ENCODE measurements at places on chromosomes 6 and 20.

DNA sequence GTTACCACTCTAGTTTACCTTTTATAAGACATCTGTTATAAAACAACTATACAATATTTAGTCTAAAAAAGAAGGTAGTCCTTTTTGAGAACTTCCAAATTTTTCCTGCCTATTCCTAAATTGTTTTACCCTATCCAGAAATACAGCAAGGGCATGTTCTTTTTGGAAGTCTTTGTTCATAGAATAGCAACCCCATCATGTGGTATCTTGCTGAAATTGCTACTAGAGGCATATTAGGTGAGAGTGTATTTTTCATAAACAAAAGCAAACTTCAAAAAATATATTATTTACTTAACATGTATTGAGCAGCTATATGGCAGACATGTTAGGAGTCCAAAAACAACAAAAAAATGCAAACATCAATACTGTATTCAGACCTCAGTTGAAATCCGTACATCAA, 371.8 kb upstream of the NRSN1 start:
- no peak for DNase-seq

GRCh38 chr6:152897807-152898399, 84.9 kb downstream of the FBXO5 start:
- DNase-seq, result peak; percentile 75

- peak; percentile 88 for DNase-seq
Observed at GRCh38 chr6:52286798-52287432, 2.4 kb upstream of the MCM3 start.

- no peak for DNase-seq
Observed at GRCh38 chr6:158086504-158087223, 81.4 kb downstream of the SERAC1 start.

DNA sequence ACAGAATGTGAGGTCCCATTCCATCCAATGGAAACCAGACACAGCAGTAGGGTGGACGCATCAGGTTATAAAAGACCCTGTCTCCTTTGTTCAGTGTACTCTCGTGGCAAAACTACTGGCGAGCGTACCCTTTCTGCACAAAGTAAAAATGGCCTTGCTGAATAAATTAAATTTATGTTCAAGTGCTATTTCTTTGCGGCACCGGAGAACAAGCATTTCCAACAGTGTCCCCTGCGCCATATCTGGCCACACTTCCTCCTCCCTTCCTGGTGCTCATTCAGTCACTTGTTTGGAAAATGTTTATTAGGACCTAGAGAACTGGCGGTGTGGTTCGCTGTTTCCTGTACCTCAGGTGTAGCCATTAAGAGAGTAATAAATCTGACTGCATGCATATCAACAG, 46.9 kb upstream of the DACT2 start:
- no peak for DNase-seq

DNA sequence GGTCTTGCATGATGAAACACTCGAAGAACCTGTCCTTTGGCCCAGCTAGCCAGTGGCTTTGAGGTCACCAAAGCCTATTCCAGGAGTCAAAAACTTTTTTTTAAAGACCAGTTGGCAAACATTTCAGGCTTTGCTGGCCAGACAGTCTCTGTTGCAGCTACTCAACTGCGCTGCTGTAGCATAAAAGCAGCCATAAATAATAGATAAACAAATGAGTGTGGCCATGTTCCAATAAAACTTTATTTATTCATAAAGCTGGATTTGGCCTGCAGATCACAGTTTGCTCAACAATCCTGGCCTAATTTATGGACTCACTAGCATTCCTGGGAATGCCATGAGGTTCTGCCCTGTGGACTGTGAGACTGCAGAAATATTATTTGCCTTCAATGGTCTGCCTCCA, 68.8 kb upstream of the LTV1 start:
- no peak for DNase-seq

DNA sequence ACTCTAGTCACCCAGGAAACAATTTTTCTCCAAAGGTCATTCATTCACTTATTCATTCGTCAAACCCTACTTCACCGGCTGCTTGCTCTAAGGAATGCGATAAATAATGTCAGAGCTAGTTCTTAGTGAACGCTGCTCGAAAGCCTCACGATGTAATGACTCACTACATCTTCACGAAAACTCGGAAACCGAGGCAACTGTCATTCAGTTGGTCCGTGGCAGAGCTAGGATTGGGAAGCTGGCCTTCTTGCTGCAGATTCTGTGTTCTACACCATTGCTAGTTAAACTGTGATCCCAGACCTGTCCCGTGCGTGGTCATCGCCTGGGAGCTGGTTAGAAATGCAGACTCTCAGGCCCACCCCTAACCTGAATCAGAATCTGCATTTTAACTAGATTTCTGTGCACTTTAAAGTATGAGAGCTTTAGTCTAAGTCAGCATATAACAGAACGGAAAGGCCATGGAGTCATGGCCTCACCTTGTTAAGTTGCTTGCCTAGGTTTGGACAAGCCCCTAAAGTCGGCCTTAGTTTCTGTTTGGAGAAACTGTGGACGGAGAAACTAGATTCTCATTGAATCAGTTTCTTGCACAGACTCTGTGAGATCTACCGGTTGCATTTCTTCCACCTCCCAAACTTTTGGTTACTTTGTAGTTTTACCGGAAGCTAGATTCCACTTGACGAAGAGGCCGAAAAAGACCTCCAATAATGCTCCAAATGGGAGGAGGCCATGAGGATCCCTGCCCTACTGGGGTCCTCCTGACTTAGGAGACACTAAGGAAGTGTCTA, 651 bp upstream of the CCND3 start:
- DNase-seq, result no peak

- DNase-seq, result no peak
Observed at GRCh38 chr6:21279619-21280018, 313.9 kb upstream of the SOX4 start.

DNA sequence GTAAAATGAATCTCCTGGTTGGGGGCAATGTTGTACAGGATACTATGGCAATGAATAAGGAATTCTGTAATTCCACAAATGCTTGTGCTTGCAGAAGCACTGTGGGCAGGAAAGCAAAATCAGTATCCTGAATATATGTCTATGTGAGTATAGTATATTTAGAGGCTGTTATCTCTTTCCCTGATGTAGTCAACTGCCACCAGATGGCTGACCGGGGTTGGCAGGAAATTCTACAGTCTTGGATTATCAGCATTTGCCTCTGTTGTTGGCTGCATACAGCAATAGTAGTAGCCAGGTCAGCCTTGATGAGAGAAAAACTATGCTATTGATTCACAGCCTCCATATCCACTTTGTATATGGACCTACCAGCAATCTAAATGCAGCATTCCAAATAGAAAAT, 425.1 kb upstream of the JAG1 start:
- no peak for DNase-seq

DNA sequence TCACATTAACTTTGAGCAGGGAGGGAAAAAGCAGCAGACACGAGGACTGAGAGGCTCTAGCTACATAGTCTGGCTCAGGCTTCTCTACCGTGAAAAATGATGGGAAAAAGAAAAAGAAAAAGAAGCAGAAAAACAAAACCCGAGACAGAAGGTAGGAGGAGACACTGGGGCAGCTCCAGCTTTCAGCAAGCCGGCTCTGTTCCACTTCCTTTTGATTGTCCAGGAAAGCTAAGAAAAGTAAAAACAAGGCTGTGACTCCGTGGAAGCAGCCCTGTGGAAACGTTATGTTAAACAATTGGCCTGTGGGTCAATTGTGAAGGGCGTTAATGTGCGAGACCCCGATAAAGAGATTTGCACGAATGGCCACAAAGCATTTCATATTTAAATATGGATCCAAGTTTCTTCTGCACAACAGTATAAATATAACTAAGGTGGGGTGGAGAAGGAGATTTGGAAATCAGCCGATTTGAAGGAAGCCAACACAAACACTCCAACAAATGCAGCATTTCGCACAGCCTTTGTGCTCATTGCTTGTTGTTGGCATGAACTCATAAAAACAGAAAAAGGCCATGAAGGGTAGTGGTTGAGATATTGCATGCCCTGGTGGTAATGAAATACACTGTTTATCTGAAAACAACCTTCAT, 236.9 kb upstream of the JAG1 start:
- DNase-seq, result no peak

- no peak for DNase-seq
Observed at GRCh38 chr20:37188787-37189186, 9.4 kb upstream of the MROH8 start.

- no peak for DNase-seq
Observed at GRCh38 chr6:145012039-145012662, 723.2 kb downstream of the EPM2A start.

GRCh38 chr6:150196942-150197745, 54.3 kb downstream of the PPP1R14C start:
- no peak for DNase-seq

GRCh38 chr6:167472148-167472547, 147.3 kb downstream of the TTLL2 start:
- DNase-seq, result no peak

DNA sequence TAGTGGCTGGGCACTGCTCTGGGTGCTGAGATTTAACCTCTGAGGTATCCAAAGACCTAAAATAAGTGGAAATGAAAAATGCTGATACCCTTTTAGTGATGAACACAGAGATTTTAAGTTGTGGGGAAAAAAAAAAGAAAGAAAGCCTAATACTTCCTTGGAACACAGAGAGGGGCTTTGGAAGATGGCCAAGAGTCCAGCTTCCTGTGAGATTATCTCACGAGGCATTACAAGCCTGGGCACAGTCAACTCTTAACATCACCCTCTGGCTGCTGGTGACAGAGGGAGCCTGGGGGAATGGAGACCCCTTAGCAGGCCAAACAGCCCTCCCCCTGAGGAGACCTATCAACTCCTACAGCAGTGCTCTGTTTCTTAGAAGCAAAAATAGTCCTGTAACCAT, 19.7 kb downstream of the BTN2A1 start:
- no peak for DNase-seq

GRCh38 chr6:127475823-127476176, 16.6 kb upstream of the KIAA0408 start:
- DNase-seq, result no peak

- no peak for DNase-seq
Observed at GRCh38 chr20:21315138-21315537, 12.0 kb downstream of the XRN2 start.

DNA sequence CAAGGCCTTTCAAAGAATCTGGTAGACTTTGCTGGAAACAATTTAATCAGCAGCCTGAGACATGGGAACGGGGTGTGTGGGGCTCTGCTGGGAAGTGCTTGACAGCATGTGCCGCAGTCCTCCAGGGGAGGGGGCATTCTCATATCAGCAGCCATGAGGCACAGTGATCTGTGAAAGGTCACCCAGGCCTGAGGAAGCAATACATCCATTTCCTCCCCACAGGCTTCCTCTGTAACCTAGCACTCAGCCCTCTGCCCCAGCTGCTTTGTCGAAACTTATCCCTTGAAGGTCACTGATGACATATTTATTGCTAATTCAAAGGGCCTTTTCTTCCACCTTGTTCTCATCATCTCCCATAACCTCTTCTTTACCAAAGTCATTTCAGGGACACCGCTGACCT, 103.3 kb downstream of the TNFAIP3 start:
- no peak for DNase-seq

- DNase-seq, result peak; percentile 75
Observed at GRCh38 chr20:63500151-63500901, 1.4 kb upstream of the EEF1A2 start.

DNA sequence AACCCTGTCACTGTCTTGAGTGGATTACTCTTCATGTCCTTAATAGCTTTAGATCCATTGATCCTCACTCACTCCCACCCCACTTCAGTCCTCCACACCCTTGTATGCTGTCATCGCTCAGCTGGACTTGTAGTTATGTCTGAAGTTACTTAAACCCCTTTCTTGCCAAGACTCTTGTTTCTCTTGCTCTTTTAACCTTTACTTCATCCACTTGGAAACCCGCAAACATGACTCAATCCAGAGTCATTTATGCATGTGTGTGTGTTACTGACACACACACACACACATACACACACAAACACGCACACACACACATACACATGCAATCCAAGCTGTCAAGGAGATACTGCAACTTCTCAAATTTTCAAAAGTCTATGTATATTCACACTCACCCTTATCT, 341.8 kb downstream of the SYNE1 start:
- DNase-seq, result no peak

DNA sequence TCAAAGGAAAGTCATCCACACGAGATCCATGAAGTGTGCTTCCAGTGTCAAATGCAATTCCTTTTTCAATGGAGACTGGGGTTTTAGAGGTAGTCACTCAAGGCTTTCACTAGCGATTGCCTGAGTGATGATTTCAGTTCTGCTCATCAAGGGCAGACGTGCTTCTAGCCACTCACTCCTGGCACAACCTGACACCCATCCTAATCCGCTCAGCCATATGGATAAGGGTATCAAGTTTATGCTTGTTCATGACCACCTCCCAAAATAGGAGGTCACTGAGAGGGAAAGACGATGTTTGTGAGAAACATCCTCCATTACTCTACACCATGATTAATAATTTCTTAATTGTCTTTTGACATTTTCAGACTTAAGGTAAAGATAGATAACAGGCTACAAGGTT, 91.3 kb upstream of the HEY2 start:
- DNase-seq, result no peak

DNA sequence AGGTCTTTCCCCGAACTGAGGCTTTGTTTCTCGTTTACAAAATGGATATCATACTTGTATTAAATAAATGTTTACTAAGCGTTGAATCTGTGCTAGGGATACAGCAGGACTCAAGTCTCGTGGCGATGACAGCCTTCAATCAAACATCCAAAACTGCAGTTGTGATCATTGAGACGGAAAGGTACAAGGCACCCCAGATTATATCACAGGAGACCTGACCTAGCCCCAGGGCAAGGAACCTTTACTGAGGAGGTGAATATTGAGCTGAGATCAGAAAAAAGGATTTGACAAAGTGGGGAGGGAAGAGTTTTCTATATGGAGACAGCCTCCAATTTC, 476 bp downstream of the AAR2 start:
- DNase-seq, result no peak

- DNase-seq, result no peak
Observed at GRCh38 chr20:45934046-45934585, 367 bp upstream of the PCIF1 start.

DNA sequence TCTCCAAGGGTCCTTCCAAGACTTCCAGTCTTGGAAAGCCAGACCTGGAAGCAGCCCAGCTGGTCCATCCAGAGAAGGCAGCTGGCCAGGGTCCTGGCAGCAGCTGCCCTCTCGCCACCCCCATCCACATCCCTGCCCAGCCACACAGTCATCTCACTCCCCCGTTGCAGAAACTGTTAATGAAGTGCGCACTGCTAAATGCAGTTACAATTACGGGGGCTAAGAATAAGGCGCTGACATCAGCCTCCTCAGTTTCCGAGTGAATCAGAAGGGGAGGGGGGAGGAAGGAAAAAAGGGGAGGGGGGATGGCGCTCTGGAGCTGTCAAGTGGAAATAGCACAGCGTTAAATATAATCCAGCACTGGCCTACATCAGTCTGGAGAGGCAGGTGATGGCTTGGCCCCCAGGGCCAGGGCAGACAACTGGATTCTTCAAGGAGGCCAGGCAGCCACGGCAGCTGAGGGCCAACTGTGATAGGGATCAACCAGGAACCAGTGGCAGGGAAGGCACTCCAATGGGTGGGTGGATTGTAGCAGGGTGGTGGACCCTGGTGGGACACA, 6.9 kb downstream of the RIMS4 start:
- DNase-seq, result no peak

DNA sequence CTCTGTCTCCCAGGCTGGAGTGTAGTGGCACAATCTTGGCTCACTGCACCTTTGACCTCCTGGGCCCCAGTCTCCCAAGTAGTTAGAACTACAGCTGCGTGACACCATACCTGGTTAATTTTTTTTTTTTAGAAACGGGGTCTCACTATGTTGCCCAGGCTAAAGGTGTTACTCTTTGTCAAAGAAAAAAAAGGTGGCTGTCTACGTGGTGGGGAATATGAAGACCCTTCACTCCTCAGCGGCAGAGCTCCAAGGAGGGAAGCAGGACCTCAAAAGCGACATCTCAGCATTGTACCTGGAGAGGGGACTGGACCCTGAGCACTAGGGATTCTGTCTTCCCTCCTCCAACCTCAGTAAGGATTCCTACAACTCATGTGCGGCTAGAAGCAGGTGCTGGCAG, 16.4 kb upstream of the TBC1D22B start:
- no peak for DNase-seq
